ENCODE measurements at places on chromosomes 6 and 20.

- peak; percentile 92 for DNase-seq
These were observed 10.1 kb upstream of the SRC start for GRCh38 chr20:37335642-37336368.

DNA sequence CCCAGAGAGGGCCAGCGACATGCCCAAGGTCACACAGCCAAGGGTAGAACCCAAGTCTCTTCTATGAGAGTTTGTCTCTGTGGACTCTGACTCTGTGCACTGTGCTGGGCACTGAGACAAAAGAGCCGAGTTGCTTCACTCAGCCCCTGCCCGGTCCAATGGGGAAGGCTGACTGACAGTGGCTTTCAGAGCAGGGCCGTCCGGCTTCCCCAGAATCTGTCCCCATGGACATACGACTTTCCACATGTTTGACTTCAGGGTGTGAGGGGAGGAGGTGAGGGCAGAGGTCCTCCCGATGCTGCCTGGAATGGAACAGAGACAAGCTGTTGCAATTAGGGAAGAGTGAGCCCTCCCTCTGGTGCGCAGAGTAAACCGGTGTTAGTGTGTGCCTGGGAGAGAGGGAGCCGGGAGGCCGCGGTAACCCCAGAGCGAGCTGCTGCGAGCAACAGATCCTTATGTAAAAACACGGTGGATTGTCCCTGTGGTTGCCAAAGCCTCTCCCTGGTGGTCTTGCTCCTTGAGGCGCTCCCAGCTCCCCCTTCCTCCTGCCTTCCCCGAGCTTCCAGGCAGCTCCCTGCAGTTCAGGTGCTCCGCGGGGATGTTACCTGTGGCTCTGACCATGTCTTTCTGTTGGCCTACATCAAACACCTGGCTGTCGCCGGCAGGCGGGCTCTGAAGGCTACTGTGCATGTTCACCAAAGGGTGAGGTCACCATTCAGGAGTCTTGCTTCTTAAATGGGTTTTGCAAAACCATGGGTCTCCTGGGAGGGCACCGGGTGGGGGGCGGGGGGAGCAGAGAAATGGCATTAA lies 672 bp downstream of the SIRPA start:
- no peak for DNase-seq

DNA sequence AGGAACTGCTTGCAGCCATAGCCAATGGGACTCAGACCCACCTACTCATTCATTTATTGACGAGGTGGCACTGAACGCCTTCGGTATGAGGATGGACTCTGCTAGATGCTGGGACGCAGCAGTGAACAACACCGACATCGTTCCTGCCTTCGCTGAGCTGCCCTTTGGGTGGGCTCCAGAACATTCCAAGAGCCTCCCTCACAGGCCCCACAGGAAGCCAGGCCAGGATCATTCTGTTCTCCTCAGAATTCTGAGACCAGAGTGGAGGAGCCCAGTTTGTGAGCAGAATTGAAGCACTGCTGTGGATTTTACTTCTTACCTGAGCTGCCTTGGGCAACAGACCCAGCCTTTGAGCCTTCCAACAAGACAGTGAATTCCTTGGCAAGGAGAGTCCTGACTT lies 82.1 kb downstream of the KCNB1 start:
- no peak for DNase-seq

- DNase-seq, result no peak
These were observed 167.1 kb downstream of the LAMA2 start for GRCh38 chr6:129050086-129050485.

GRCh38 chr6:37139230-37139962 lies 30.6 kb upstream of the PIM1 start:
- DNase-seq, result no peak

DNA sequence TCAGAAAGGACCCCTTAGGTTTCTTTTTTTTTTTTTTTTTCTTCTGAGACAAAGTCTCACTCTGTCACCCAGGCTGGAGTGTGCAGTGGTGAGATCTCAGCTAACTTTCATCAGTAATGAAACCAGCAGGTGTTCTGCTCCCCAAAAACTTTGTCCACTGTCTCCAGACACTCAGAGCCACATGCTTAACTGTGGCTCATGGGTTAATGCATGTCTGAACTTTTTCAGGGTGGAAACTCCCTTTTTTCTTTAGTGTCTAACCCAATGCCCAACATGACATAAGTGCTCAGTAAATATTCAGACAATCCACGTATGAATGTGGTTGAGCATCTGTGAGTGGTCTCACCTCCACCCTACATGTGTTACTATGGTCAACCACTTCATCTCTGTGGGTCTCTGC lies 45.4 kb downstream of the MYB start:
- DNase-seq, result no peak

- DNase-seq, result no peak
These were observed 173.6 kb downstream of the COL21A1 start for GRCh38 chr6:56073761-56074160.

GRCh38 chr20:312067-312466 lies 13.3 kb upstream of the SOX12 start:
- DNase-seq, result no peak

- peak; percentile 87 for DNase-seq
These were observed 40.9 kb downstream of the ARFGEF2 start for GRCh38 chr20:48962421-48962820.

- DNase-seq, result no peak
These were observed 1.0 kb downstream of the RALGAPA2 start for GRCh38 chr20:20711413-20711812.

DNA sequence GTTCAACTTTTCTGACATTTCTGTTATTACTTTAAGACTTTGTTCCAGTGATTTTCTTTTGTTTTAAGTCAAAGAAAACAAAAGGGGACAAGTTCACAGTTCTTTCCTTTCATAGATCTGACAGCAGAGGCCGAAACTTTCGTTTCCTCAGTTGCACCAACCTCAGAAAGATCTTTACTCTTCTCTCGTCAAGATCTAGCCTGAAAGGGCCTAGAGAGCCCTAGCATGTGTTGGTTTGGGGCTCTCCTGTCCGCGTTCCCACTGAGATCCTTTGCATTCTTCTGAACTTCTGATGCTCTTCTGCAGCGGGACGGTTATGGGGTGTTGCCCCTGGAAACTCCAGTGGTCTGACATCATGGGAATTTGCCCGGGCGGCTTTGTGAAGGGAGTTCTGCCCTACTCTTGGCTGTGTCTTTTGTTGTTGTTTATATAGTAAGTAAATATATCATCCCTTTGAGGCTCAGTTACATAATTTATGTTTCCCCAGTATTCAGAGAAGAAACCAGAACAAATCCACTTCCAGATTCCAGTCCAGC lies 129.1 kb downstream of the SASH1 start:
- no peak for DNase-seq

DNA sequence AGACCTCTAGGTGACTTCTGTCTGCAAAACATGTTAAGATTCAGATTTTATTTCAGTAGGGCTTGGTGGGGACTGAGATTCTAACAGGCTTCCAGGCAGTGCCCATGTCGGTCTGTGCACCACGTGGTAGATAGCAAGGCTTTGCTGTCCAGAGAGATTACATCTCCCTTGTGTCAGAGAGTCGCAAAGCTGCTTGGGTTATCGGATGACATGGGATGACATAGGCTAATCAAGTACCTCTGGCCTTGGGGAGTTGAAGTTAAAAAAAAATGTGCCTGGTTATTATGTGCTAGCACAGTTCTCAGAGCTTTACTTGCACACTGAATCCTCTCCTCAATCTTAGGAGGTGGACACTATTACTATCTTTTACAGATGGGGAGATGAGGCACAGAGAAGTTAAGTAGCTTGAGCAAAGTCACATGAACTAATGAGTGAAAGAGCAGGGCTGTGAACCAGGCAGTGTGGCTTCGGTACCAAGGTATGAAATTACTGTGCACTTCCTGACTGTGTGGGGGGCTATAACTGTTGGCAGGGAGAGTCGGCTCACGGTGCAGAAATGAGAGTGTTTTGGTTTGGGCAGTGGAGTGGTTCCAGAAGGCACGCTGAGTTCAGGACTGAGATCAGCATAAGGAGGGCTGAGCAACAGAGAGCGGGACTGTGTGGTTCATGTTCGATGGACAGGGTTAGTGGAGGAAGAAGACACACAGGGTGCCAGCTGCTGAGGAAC lies 41.1 kb downstream of the FARS2 start:
- no peak for DNase-seq

GRCh38 chr20:50269091-50270033 lies 78.7 kb downstream of the CEBPB start:
- peak; percentile 45 for DNase-seq

DNA sequence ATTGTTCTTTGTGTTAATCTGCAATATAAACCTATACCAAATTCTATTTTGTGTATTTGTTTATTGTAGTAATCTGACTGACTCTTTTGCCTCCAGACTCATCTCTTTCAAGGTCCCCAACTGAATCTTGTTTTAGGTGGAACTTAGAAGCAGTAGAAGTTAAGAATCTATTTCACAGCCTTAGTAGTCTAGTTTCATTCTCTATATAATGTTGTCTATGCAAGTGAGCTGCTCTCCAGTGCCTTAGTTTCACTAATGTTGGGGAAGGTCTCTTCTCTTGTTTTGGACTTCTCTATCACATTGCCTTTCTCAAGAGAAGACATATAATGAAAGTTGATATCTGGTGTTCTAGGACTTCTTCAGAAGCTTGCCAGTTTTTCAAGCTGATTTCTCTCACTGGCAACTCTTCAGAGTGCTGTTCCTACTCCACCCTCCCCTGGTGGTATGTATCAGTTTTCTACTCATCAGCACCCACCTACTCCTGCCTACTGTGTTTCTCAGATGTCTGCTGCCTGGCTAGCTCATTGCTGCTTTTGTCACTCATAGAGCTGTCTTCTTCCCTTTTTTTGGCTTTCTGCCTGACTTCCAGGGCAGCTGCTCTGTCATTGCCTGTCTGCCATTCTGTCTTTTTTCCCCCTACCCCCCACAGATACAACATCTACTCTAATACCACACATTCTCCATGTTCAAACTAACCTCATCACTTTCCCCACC lies 82.1 kb downstream of the PTPRA start:
- peak; percentile 11 for DNase-seq

GRCh38 chr6:49541210-49541724 lies 9.2 kb upstream of the C6orf141 start:
- no peak for DNase-seq

DNA sequence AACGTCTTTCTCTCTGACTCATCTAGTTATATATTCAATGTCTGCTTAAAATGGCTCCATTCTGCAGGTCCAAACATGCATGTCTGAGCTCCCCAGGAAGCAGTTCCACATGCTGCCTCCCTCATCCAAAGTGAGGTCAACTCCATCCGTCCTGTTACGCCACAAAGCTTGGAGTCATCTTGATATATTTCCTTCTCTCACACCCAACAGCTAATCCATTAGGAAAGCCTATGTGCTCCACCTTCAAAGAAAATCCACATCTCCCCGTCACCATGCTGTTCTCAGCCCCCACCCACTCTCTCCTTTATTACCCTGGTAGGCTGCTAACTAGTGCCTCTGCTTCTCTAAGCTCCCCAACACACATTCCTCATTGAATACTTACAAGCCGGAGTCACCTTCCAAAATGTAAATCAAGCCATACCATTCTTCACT lies 130.2 kb upstream of the SYNDIG1 start:
- no peak for DNase-seq

DNA sequence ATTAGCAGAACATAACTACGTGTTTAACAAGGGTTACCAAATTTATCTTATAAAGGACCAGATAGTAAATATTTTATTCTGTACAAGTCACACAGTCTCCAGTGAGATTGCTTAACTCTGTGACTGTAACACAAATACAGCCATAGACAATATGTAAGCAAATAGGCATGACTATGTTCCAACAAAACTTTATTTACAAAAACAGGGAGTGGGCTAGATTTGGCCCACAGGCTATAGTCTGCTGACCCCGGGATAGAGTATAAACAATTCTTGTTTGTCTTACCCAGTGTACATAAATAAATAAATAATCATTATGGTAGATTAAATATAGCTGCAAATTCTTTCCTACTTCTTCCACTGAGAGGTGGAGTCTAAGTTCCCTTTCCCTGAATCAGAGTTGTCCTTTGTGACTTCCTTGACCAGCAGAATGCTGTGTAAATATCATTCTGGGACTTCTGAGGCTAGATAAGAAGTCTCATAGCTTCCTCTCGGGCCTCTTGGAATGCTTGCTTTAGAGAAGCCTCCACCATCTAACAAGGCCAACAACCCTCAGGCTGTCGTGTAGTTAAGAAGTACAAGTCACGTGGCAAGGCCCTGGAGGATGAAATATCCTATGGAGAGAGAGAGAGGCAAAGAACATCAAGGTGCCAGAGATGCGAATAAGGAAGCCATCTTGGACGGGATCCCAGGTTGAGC lies 59.1 kb upstream of the TMEM244 start:
- DNase-seq, result no peak

GRCh38 chr6:16398587-16398986 lies 160.2 kb downstream of the GMPR start:
- DNase-seq, result no peak

- no peak for DNase-seq
These were observed 36.6 kb downstream of the MGME1 start for GRCh38 chr20:18005170-18005989.

DNA sequence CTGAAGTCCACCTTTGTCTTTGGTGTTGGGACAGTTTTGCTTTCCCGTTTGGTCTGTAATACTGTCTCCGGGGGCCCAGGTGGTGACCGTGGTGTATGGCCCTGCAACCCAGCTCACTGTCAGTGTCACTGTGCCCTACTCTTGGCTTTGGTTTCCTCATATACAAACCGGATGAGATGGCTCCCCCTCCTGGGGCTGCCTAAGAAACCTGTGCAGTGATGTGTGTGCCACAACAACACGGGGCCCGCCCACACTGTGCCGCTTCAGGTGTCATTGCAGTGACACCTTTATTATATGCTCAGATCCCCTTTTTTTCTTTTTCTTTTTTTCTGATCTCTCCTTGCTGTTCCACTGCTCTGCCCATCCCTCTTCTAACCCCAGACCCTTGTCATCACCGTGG lies 73.9 kb downstream of the RAMACL start:
- DNase-seq, result no peak

- DNase-seq, result peak; percentile 70
These were observed 3.6 kb downstream of the DOP1A start for GRCh38 chr6:83071023-83071422.

DNA sequence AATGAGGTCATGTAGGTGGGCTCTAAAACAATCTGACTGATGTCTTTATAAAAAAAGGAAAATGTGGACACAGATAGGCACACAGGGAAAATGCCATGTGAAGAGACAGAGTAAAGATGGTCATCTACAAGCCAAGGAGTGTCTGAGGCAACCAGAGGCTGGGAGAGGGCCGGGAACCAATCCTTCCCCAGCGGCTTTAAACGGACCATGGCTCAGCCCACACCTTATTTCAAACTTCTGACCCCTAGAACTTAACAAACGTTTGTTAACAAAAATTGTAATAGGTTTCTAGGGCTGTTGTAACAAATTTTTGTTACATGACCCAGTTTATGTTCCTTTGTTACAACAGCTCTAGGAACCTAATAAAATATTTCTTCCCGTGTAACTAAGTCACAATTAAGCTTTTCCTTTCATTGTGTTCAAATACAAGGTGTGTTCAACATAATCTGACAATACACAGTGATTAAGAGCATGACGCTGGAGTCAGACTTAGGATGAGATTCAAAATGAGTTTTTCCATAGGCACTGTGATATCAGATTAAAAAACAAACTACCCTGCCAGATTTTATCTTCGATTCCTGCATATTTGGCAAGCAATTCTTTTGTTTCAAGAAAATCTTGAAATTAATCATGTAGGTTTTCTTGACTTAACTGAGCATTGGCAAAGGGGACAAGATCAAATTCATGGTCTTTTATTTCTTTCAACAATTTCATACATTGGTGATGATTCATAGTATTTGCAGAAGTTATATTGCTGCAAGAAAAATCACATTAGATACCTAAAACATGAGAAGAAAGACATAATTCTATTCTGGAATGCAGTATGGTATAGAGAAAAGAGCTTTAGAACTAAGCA lies 169.5 kb upstream of the RIPOR2 start:
- no peak for DNase-seq
